Glutamatergic neuron (in vitro differentiated cells): ENCODE measurements at places on chromosomes 16 and 17. TPM values are rescaled to one million over a fixed set of nuclear protein-coding genes. Genes with fewer than 3 reads are reported as not detected.

DNA sequence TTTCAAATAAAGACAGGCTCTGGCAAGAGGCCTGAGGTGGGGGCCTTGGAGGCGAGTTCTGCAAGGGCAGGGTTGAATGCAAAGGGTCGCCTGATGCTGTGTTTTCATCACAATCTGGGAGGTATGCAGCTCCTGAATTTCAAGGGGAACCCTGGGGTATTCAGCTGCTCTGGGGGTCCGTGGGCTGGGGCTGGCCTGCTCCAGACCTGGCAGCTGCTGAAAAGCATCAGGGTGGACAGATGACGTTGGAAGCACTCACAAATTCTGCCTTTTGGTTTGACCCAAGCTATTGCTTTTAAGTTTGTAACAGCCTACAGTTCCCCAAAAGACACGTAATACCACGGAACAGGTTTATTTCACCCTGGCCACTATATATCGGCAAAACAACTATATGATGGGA lies 1.3 kb downstream of the DNAH17 start:
- H3K4me3 ChIP-seq: no peak overlapping the region
- H3K4me1 ChIP-seq: no peaks in the 10 kb centered on the region
- H3K27ac ChIP-seq: no peak overlapping the region
- no peaks in the 10 kb centered on the region for H3K36me3 ChIP-seq
- H3K27me3 ChIP-seq: peaks cover 3% of the 10 kb centered on the region
- DNase-seq: no peak

- peaks cover 2% of the 10 kb centered on the region for H3K4me1 ChIP-seq
- H3K27me3 ChIP-seq: peaks cover 2% of the 10 kb centered on the region
- no peak for DNase-seq
- H3K4me3 ChIP-seq: no peak overlapping the region
Measured at GRCh38 chr16:67571981-67572431, 9.7 kb downstream of the CTCF start.

- H3K27me3 ChIP-seq: peaks cover 4% of the 10 kb centered on the region
- no peaks in the 10 kb centered on the region for H3K4me1 ChIP-seq
- peak; percentile 78 for DNase-seq
Measured at GRCh38 chr17:10631048-10631700, 25.9 kb downstream of the MYH3 start.

The RAI1 gene
- total RNA-seq: 70.2 TPM

DNA sequence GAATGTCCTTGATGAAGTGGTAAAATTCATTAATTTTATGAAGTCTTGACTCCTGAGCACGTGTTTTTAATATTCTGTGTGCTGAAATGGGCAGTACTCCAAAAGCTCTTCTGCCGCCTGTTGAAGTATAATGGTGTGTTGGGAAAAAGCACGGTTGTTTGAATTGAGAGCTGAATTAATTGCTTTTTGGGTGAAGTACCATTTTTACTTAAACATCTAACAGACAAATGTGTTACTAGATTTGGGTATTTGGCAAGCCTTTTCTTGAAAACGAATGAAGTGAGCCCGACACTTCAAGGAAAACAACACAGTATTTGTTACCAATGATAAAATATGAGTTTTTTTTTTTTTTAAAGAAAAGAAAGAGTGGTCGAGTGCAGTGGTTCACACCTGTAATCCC lies 22.5 kb downstream of the WWP2 start:
- H3K27ac ChIP-seq: no peak overlapping the region
- H3K27me3 ChIP-seq: peaks cover 6% of the 10 kb centered on the region
- DNase-seq: no peak
- peaks cover 10% of the 10 kb centered on the region for H3K36me3 ChIP-seq
- no peaks in the 10 kb centered on the region for H3K4me1 ChIP-seq

GRCh38 chr17:79036181-79036580 lies 12.2 kb downstream of the C1QTNF1 start:
- peaks cover 12% of the 10 kb centered on the region for H3K27me3 ChIP-seq
- H3K4me1 ChIP-seq: peaks cover 11% of the 10 kb centered on the region
- H3K4me3 ChIP-seq: no peak overlapping the region
- DNase-seq: no peak
- H3K36me3 ChIP-seq: no peaks in the 10 kb centered on the region
- H3K27ac ChIP-seq: no peak overlapping the region

GRCh38 chr16:86736502-86736901 lies 158.2 kb downstream of the FOXL1 start:
- peak; percentile 1 for DNase-seq
- H3K4me3 ChIP-seq: no peak overlapping the region
- peaks cover 11% of the 10 kb centered on the region for H3K36me3 ChIP-seq
- H3K27ac ChIP-seq: no peak overlapping the region
- H3K27me3 ChIP-seq: peaks cover 3% of the 10 kb centered on the region
- peaks cover 19% of the 10 kb centered on the region for H3K4me1 ChIP-seq

GRCh38 chr17:6120351-6120750 lies 50.2 kb downstream of the WSCD1 start:
- no peak for DNase-seq
- no peak overlapping the region for H3K4me3 ChIP-seq
- no peaks in the 10 kb centered on the region for H3K4me1 ChIP-seq
- no peak overlapping the region for H3K27ac ChIP-seq
- H3K27me3 ChIP-seq: peaks cover 1% of the 10 kb centered on the region
- H3K36me3 ChIP-seq: peaks cover 22% of the 10 kb centered on the region

DNA sequence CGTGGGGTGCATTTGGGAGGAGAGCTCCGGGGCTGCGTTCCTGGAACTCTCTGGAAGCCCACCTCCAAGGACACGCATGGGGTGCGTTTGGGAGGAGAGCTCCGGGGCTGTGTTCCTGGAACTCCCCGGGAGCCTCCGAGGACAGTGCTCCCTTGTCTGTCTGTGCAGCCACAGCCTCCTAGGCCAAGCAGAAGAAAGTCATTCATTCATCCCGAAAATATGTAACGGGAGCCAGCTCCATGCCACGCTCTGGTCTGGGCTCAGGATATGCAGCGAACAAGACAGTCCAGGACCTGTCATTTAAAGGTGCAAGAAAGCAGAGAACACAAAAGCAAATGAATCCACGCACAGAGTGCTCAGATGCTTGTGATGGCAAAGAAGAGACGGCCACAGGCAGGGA lies 7.9 kb downstream of the ENPP7 start:
- H3K4me3 ChIP-seq: no peak overlapping the region
- peaks cover 7% of the 10 kb centered on the region for H3K27me3 ChIP-seq
- H3K36me3 ChIP-seq: no peaks in the 10 kb centered on the region
- H3K4me1 ChIP-seq: peaks cover 1% of the 10 kb centered on the region
- no peak for DNase-seq

The SKAP1 gene
- not detected for total RNA-seq

- H3K27me3 ChIP-seq: no peaks in the 10 kb centered on the region
- no peaks in the 10 kb centered on the region for H3K4me1 ChIP-seq
- no peak for DNase-seq
- no peak overlapping the region for H3K4me3 ChIP-seq
Measured at GRCh38 chr17:31829649-31830048, 29.4 kb downstream of the COPRS start.

The HOXB1 gene
- total RNA-seq: not detected

GRCh38 chr16:67458121-67458641 lies 22.8 kb downstream of the ATP6V0D1 start:
- H3K4me1 ChIP-seq: peaks cover 32% of the 10 kb centered on the region
- H3K4me3 ChIP-seq: no peak overlapping the region
- DNase-seq: no peak
- peaks cover 3% of the 10 kb centered on the region for H3K27me3 ChIP-seq
- no peaks in the 10 kb centered on the region for H3K36me3 ChIP-seq

The STH gene
- 4.1 TPM for total RNA-seq

- no peaks in the 10 kb centered on the region for H3K4me1 ChIP-seq
- H3K27me3 ChIP-seq: peaks cover 5% of the 10 kb centered on the region
- no peaks in the 10 kb centered on the region for H3K36me3 ChIP-seq
- no peak overlapping the region for H3K4me3 ChIP-seq
- no peak overlapping the region for H3K27ac ChIP-seq
Measured at GRCh38 chr16:23394141-23394831, 58.7 kb downstream of the COG7 start.

DNA sequence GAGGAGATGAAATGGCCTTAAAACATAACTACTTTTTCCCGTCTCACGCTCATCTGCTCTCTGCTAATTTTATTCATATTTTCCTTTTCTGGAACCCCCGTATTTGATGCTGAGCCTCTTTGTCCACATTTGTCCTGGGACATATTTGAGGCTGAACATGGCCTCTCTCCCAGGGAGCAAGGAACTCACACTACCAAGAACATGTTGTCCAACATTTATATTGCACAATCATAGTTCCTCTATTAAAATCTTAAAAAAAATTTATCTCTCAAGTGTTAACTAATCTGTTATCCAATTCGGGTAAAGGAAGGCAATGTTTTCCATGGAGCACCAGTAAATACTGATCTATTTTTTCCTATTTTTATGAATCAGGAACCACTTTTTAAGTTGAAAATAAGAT lies 60.2 kb downstream of the CMC2 start:
- H3K4me3 ChIP-seq: no peak overlapping the region
- peaks cover 6% of the 10 kb centered on the region for H3K4me1 ChIP-seq
- peaks cover 5% of the 10 kb centered on the region for H3K36me3 ChIP-seq
- H3K27me3 ChIP-seq: peaks cover 1% of the 10 kb centered on the region
- DNase-seq: no peak
- H3K27ac ChIP-seq: no peak overlapping the region

DNA sequence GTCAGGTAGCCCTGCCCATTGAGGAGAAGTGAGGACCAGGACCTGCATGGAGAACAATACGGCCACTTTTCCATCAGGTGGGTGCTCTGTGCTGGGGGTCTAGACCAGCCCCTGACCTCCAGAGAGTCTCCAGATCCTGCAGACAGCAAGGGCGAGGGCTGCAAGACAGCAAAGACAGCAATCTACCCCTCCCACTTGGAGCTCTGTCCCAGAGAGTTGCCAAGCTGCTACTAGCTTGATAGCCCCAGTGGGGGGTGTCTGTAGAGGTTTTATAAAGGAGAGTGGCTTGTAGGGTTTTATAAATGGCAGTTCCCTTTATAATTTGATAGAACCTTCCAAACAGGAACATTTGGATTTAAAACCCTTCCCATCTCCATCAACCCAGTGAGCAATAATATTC lies 16.7 kb upstream of the SLFN11 start:
- no peak overlapping the region for H3K4me3 ChIP-seq
- H3K27me3 ChIP-seq: no peaks in the 10 kb centered on the region
- no peak overlapping the region for H3K27ac ChIP-seq
- H3K4me1 ChIP-seq: no peaks in the 10 kb centered on the region

The ZNF652 gene
- total RNA-seq: 37.4 TPM

GRCh38 chr16:58814348-58814801 lies 80.3 kb upstream of the GOT2 start:
- H3K27me3 ChIP-seq: no peaks in the 10 kb centered on the region
- H3K4me3 ChIP-seq: peak overlapping the region; percentile 58
- DNase-seq: peak; percentile 61
- no peaks in the 10 kb centered on the region for H3K36me3 ChIP-seq
- H3K27ac ChIP-seq: peak overlapping the region; percentile 54

The TLCD2 gene
- 0.96 TPM for total RNA-seq

The GRB7 gene
- not detected for total RNA-seq

DNA sequence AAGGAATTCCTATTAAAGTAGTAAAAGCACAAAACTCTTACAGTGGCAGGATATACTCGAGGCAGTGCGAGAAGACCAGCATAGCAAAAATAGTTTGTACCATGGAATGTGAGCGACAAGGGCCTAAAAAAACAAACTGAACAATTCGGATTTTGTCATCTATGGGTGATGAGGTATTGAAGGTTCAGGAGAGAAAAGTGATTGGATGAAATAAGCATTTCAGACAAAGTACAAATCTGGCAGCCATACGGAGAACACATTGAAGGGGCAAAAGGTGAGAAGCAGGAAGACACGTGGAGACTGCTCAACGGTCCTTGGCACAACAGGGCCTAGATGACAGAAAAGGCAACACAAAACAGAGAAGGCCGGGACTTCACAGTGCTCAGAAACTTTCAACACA lies 22.5 kb downstream of the MYH10 start:
- H3K4me1 ChIP-seq: peaks cover 32% of the 10 kb centered on the region
- H3K36me3 ChIP-seq: peaks cover 6% of the 10 kb centered on the region

DNA sequence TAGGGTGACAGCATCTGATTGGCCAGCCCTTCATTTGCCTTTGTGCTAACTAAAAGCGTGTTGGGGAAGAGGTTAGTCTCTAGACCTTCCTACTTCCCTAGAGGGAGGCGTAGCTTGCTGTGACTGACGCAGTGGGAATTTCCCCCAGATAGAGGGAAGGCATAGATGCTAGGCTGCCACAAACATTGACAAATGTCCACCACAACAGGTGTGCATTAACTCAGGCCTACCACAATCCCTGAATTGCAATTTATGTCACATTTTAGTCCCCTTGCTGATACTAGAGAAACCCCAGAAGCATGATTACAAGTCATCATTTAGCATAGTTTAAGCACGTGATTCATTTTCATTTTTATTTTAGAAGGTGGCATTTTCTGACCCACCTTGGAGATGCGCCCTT lies 76.3 kb upstream of the WSB1 start:
- no peak overlapping the region for H3K27ac ChIP-seq
- H3K4me3 ChIP-seq: no peak overlapping the region
- no peaks in the 10 kb centered on the region for H3K4me1 ChIP-seq
- H3K36me3 ChIP-seq: no peaks in the 10 kb centered on the region
- no peak for DNase-seq

The MAZ gene
- total RNA-seq: 369 TPM

DNA sequence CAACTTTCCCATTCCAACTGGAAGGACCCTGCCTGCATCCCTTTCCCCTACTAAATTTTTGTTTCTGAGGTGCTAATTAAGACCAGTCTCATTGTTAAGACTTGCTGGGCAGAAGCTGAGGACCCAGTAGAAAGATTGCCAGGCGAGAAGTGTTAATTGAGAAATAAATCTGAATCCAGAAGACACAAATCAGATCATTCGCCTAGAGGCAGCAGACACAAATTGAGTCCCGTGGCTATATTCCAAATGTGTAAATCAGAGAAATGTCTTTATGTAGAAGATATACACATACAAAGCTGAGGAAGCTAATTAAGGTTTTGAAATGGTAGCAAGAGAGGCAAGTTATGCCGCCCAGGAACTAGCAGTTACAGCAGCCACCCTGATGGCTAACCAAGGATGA lies 29.6 kb downstream of the CALCOCO2 start:
- no peaks in the 10 kb centered on the region for H3K36me3 ChIP-seq
- H3K4me1 ChIP-seq: no peaks in the 10 kb centered on the region
- H3K4me3 ChIP-seq: no peak overlapping the region
- peaks cover 2% of the 10 kb centered on the region for H3K27me3 ChIP-seq

The EVPL gene
- not detected for total RNA-seq

The BCAR1 gene
- 212 TPM for total RNA-seq

The GABARAP gene
- 908 TPM for total RNA-seq
